NCI-H2081 treated with DMSO at 0.1 percent for 48 hours (cell line): ENCODE measurements at places on chromosomes 2 and 18.

DNA sequence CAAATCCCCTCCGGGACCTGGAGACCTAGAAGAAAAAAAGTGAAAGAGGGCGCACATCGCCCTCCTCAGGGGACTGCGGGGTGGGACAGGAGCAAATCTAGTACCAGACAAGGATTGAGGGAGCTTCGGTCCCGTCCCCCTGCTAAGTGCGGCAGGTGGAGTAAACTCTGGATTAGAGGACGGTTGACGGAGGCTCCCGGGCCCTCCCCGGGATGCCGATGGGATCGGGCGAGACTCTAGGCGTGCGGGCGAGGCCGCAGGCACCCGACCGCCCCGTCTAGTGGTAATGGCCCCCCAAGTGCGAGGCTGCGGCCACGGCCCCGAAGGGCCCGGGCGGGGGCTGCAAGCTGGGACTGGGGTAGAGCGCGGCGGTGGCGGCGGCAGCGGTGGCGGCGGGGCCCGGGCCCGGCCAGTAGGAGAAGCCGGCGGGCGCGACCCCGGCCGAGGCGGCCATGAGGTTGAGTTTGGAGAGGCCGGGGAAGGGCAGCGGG is 3.5 kb downstream of the FEV start:
- no peak for DNase-seq

DNA sequence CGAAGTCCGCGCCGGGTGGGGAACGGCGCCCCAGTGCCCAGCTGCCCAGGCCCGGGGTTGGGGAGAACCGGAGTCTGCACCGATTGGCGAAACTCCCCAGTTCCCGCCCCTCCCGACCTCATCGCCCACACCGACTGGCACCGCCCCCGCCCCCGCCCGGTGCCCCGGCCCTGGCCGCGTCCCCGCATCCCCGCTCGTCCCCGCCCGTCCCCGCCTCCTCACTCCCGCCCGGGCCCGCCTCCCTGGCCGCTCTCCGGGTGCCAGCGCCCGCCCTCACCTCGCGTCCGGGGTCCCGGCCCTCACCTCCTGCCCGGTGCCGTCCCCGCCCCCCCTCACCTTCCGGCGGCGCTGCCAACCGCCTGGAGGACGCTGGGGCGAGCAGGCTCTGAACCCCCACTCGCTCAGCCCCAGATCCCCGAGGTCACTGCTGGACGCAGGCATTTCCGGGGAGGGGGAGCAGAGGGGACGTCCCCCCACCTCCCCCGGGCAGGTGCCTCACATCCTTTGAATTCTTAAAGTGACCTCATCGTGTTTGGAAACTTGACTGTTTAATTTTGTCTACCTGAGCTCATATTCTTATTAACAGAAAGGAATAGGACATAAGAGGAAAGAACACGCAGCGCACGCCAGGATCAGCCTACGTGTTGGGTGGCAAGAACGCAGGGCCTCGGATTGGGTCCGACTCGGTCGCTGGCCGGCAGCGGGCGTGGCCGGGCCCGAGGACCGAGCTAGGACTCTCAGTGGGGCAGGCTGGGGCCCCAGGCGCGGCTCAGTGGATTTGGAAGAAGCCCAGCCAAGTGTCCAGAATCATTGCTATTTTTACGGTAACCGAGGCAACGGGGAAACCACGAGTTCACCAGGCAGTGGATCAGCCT is at the start of gene FAM110C:
TSS of gene FAM110C (minus strand) at position 35 of the 875 bp plus-strand sequence. CDS start 120 bp downstream, outside the sequence.
- DNase-seq = no peak

DNA sequence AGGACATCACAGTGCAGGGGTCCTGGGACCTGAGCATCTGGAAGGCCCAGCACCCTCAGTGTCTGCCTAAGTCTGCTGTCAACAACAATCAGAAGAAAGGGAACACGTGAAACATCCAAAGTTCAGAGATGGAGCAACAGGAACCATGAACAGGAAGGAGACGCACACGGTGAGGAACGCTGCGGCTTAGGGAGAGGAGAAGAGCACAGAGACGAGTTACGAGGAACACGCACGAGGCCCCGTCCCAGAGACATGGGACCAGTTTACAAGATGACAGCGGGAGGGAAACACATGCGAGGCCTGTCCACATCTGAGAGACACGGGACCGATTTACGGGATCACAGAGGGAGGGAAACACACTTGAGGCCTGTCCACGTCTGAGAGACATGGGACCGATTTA is 2.9 kb upstream of the KCNG2 start:
- no peak for DNase-seq

- DNase-seq = no peak
Observed at GRCh38 chr2:7881466-7881865, 800.4 kb upstream of the ID2 start.

- DNase-seq = no peak
Observed at GRCh38 chr18:61286867-61287266, 46.4 kb upstream of the CDH20 start.

DNA sequence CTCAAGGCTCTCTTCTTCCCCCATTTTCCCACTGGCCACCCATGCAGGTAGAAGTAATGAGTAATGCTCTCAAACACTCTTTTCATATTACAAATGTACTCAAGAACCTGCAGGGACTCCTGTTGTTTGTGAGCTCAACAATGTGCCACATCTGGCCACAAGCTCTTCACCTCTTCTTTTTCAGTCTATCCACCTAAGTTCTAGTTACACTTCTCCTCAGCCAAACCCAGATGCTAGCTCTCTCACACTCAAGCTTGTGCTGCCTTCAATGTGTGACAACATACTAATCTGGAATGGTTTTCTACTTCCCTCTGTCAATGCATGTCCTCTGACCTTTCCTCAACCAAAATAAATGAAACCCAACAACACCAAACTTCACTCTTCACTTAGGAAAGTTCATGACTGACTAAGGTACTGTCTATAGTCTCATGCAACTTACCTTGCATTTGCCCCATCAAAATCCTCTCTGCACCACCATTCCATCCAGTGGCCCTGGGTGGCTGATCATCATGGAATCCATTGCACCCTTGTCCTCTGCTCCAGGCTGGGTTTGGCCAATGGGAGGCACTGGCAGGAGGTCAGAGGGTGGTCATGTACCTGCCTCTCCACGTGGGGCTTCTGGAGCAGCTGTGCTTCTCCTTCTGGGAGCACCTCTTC is 5.3 kb upstream of the IL18R1 start:
- DNase-seq = no peak

DNA sequence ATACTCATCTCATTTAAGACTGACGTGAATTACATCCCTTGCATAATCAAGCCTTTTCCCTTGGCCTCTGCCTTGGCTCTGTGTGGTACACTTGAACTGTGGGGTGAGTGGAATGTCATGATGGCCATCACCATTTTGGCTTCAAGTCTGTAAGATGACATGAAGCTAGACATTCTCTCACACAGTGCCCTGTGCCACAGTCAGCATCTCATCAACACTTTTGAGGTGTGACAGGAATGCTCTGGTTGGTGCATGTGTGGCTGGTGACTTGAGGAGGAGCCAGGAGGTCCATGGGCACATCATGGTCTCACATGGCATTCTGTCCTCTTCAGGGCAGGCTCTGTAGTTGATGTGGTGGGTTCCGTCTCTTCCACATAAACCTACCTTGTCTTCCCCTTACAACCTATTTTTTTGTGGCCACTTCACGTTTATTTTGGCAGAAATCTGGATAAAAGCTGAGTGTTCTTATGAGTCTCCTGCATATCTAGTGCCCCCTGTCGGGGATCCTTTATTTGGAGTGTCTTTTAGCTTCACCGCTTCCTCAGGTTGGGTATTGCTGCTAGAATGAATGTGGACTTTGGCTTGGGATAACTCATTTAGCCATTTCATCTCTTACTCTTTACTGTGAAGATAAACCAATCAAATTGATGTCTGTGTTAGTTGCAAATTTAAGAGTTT is 28.1 kb downstream of the MAP4K4 start:
- no peak for DNase-seq

GRCh38 chr2:206837775-206838174 is 72.4 kb downstream of the FASTKD2 start:
- no peak for DNase-seq

GRCh38 chr2:159290289-159290907 is 3.9 kb upstream of the WDSUB1 start:
- DNase-seq = no peak

- no peak for DNase-seq
Observed at GRCh38 chr18:52000435-52000834, 339.6 kb upstream of the DCC start.

GRCh38 chr18:45340884-45341283 is 274.4 kb upstream of the SLC14A2 start:
- no peak for DNase-seq

- no peak for DNase-seq
Observed at GRCh38 chr2:112520234-112520783, 22.0 kb upstream of the POLR1B start.

DNA sequence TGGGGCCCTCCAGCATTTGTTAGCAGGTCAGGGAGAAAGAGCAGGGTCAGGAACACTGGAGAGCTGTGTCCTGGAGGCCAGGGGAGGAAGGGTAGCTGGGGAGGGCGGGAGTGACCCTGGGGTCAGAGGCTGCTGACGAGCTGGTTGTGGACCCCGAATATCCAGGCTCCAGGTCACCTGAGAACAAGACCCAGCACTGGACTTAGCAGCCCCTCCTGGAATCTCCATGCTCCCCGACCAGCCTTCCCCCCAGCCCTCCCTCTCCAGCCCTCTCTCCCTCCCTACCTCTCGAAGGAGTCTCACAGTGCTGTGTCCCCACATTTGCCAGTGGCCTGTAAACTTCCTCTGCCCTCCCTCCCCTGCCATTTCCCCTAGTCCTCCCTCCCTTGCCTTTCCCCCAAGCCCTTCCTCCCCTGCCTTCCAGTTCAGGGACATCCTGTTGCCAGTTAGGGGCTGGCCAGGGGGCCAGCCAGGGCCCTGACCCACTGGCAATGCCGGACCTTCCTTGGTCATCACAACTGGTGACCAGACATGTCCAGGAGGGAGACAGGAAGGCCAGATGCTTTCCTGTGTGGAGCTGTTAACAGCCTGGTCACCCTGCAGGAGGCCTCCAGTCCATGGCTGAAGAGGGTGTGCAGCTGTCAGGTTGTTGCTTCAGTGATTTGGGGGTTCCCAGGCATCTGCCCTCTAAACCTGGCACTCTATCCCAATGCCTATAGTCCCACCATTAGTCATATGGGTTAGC is 50.0 kb upstream of the FAHD2A start:
- DNase-seq = no peak

DNA sequence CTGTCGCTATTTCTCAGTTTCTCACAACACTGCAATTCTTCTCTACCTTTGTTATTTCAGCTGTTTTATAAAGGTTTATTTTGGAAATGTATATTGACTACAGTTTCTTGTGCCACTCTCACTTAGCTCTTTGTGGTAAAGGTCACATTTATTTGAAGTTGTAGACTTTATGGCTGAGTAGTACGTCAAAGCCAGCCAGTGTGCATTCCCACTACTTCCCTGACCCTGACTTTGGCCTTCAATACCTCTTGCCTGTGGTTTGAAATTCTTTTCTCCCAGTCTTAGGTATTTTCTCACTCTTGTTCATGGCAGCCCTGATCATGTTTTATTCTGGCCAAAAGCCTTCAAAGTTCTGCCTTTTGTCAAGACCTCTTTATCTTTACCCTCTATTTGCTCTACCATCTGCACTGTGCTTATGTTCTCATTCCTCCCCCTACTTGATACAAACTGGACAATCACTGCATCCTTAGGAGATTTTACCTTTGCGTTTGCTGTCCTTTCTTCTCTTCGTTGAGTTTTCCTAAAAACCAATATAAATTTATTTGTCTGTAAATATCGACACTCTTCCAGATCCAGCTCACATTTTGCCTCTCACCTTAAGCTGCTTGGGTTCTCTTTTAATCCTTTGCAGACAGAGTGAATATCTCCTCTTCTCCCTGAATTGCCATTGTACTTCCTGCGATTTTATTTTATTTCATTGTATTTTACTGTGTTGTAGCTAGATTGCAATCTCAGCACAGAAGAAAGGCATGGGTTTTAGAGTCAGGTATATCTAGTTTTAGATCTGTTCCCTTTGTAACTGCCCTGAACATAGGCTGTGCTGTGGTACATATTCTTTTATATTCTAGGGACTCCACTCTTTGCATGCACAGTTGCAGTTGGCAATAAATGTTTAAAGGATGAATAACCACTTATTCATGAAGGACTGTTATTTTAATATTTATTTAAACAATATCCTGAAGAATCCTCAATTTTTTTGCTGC is 31.2 kb downstream of the GULP1 start:
- no peak for DNase-seq

DNA sequence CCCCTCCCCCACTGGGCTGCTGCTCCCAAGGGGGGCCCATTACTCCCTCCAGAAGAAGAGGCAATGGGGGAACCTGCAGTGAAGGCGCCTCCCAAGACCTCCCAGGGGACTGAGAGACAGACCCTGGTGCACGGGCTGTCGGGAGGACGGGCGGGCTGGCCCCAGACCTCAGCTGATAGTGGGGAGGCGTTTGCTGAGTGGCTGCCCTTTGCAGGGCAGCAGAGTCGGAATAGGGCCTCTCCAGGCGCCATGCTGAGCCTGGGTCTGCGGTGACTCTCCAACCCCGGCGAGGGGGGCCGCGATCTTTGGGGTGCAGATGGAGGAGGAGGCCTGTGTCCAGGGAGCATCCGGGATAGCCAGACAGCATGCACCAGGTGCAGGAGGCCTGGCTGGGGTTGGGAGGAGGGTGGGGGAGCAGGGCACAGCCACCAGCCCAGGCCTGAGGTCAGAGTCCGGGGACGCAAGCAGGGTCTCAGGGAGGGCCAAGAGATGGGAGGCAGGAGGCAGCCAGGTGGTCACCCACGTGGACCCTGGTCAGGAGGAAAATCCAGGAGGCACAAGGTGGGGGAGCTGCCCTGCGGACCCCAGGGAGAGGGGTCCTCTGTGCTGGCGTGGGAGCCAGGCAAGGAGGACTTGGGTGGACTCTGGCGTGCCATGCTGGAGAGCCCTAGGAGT is 11.0 kb downstream of the CROCC2 start:
- no peak for DNase-seq

DNA sequence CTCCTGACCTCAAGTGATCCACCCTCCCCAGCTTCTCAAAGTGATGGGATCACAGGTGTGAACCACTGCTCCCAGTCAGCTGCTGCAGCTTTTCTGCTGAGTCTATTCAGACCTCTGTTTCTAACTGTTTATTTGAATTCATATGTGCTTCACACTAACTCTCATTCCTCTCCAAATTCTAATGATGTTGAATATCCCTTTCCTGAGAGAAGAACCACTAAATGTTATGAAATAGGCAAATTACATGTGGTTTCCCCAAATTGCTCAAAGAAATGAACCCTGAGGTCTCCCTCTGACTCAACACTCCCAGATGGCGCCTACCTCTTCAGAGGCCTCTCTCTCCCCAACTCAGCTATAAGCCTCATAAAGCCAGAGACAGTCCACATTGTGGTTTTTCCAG is 98.6 kb downstream of the IRS1 start:
- DNase-seq = no peak
